Stimulated activated CD4-positive, alpha-beta T cell treated with anti-CD3 and anti-CD28 coated beads, Interleukin-2, amount 100 ng/mL, for 24 hours (primary cell): ENCODE measurements at places on chromosomes 7 and 10.

GRCh38 chr10:24310104-24310503 is 101.2 kb downstream of the KIAA1217 start:
- DNase-seq = no peak

DNA sequence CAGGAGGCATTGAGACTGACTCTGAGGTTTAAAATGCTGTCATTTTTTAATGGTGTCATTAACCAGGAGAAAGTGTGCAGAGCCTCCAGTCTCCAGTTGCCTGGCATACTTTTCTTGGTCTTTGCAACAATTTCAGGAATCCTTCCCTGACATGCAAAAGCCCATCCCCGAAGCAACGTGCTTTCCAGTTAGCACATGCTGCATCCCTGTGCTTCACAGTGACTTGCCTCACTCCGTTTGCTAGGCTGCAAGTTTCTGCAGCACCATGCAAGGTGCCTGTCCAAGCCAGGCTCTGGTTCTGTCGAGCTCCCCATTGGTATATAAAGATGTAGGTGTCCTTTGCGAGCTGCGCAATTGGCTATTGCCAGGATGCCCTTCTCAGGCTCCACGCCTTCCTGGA is 135.0 kb downstream of the GALNT17 start:
- no peak for DNase-seq

- no peak for DNase-seq
These were observed 11.3 kb downstream of the MRPS33 start for GRCh38 chr7:141003172-141004065.

DNA sequence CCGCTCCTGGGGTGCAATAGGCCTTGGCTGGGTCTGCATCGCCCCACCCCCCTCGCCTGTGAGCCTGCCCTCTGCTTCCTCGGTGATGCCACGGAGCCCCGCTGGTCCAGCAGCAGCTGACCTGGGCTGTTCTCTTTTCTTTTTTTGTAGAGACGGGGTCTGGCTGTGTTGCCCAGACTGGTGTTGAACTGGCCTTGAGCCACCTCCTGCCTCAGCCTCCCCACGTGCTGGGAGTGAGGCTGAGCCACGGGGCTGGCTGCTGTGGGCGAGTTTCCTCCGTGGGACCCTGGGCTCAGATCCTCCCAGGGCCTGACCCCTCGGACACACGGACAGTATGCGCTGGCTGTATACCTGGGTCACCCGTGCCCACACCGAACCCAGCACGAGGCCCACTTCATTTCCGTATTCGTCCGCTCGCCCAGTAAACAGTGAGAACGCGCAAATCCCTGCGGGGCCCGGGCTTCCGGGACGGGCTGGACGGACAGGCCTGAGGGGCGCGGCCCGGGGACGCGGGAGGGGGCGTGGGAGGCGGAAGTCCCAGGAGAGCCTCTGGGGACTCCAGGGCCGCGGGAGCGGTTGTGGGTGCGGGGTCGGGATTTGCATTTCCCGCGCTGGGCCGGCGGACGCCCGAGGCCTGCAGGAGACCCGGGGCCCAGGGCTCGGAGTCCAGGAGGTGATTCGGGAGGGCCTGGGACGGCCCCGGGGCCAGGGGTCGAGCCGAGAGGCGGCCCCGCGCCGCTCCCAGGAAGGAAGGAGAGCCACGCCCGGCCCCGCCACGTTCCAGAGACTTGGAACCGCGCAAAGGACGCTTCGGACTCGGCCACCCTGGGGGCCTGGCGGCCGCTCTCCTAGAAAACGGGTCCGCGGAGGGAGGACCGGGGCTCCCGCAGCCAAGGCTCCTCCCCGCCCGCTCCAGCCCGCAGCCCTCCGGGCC is 57.7 kb upstream of the DNAJB6 start:
- DNase-seq = no peak

- no peak for DNase-seq
These were observed 92.6 kb downstream of the MLLT10 start for GRCh38 chr10:21626457-21627161.

- DNase-seq = no peak
These were observed 138.3 kb downstream of the EGFR start for GRCh38 chr7:55156919-55157763.

- no peak for DNase-seq
These were observed 120.8 kb upstream of the PDLIM1 start for GRCh38 chr10:95411635-95412034.

DNA sequence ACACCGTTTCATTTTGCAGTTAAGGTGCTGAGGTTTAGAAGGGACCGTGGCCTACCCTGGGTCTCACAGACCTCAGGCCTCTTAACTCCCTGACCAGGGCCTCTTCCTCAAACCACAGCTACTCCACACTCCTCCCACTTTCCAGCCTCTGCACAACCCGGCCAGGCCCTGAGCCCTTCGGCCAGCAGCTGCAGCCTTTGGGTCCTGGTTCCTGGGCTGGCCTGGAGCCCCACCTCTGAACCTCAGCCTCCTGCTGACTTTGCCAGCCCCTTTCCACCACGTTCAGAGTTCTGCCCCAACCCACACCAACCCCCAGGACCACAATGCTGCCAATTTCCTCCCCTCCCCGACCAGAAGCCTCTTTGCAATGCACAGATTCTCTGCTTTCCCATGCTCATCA is 84.1 kb downstream of the VOPP1 start:
- no peak for DNase-seq

- DNase-seq = no peak
These were observed 47.1 kb upstream of the DYNC1I1 start for GRCh38 chr7:95725205-95725604.

GRCh38 chr10:60175441-60175971 is 214.2 kb downstream of the ANK3 start:
- no peak for DNase-seq

- no peak for DNase-seq
These were observed 28.6 kb upstream of the DMBT1 start for GRCh38 chr10:122531939-122532338.

DNA sequence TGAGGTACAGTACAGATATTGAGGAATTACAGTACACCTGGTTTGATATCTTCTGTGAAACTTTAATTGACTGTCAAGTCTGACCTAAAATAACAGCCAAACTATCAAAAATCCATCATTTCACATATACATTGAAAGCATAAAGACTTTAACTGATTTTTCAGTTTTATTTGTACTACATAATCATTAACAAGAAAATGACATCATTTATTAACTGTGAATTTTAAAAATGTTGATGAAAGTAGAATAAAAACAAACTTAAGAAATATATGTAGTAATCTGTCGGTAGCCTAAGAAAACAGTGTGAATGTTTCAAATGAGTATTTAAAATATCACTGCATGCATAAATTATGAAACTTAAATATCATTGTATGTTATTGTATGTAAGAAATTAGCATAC is 836.7 kb upstream of the GHITM start:
- no peak for DNase-seq

GRCh38 chr10:95881316-95881715 is 26.5 kb upstream of the CC2D2B start:
- no peak for DNase-seq

- DNase-seq = no peak
These were observed 35.2 kb upstream of the CAV2 start for GRCh38 chr7:116464375-116464774.

DNA sequence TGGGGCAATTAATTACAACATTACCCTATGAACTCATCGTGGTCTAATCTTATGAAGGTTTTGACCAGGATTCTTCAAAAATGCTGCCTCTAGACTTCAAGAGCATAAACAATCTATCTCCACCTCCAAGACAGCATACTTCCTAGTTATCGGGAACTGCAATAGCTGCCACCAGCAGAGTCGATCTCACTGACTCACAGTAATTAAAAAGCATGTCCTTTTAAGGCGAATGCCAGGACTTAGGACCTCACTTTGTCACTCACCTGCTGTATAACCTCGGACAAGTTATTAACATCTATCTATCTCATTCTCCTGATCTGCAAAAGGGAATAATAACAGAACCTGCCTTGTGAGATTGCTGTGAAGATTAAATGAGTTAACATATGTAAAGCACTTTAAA is 666.0 kb upstream of the COBL start:
- no peak for DNase-seq

GRCh38 chr7:11471255-11471654 is 360.7 kb downstream of the THSD7A start:
- DNase-seq = no peak

GRCh38 chr7:42445691-42446090 is 208.7 kb upstream of the GLI3 start:
- no peak for DNase-seq

- DNase-seq = no peak
These were observed 42.4 kb upstream of the GPR22 start for GRCh38 chr7:107427462-107427861.

GRCh38 chr10:131134001-131134576 is 177.4 kb downstream of the TCERG1L start:
- no peak for DNase-seq

- DNase-seq = no peak
These were observed 52.2 kb downstream of the GPR158 start for GRCh38 chr10:25226775-25227682.
